ENCODE measurements at places on chromosomes 6 and 20.

DNA sequence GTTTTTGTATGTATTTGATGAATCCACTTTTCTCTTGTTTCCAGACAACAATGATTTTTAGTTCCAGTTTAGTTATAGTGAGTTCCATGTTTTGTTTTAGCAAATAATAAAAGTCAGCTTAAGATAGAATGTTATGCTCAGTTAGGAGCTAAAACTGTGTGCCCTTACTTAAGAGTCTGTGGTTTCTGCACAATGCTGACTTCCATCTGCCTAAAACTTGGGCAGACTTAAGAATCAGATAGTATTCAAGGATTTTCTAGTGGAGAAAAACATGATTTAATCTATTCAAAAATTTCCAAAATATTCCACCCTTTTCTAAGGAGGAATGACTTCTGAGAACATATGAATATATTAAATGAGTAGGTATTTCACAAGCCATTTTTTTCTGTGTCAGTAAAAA is 32.8 kb downstream of the LAMA4 start:
- DNase-seq, result no peak

DNA sequence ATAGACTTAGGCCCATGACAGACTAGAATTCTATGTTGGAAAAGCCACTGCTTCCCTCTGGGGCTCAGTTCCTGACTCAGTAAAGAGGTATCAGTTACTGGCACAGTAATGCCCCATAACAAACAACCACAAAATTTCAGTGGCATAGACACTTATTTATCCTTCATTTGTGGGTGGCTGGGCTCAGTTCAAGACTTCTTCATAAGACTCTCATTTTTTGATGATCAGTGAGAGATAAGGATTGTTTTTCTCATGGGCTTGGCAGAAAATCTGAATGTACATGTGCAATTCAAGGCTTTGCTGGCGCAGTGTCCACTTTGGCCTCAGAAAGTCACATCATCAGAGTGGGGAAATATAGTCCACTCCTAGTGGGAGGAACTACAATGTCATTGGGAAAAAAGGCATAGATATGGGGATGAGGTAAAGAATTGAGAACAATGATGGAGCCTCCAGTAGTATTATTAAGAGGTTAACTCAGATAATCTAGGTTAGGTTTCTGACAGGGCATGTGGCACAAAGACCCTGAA is 384.6 kb upstream of the FLRT3 start:
- no peak for DNase-seq

GRCh38 chr6:154672086-154672485 is 61.1 kb upstream of the SCAF8 start:
- DNase-seq, result no peak

DNA sequence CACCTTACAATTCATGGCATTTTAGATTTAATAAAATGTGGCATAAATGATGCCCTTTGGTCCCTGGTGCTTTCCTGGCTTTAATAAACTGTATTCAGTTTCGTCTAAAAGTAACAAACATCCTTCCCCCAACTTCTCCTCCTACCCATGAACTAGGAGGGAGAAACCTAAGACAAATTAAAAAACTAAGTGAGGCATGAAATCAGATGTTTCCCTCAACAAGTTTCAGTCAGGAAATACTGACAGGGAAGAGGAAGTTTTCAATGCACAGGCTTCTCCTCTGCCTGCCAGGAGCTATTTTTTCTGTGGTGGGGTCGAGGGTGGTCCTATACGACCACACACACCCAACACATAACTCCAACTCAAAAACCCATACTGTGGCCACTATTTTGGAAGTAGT is 10.0 kb downstream of the HBS1L start:
- DNase-seq, result no peak

GRCh38 chr6:3032986-3033385 is 33.3 kb downstream of the NQO2 start:
- no peak for DNase-seq

GRCh38 chr6:83193747-83194566 is 800 bp downstream of the RWDD2A start:
- DNase-seq, result no peak

- DNase-seq, result no peak
These were observed 83.0 kb upstream of the RPS6KA2 start for GRCh38 chr6:166710084-166710483.

DNA sequence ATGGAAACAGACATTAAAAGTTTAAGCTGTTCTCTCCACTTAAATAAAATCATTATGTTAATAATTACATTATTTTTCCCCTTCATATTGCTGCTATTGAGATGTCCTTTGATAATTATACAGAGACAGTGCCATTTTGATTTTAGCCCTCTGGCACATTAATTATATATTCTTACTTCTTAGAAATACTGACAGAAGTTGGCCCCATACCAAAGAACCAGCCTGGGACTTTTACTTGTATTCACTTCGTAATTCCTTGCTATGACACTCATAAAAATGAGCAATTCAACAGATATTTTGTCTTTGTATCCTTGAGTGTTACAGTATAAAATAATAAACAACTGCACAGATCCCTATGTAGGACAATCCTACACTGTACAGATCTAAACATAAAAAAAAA is 743.7 kb downstream of the TBC1D32 start:
- DNase-seq, result no peak

DNA sequence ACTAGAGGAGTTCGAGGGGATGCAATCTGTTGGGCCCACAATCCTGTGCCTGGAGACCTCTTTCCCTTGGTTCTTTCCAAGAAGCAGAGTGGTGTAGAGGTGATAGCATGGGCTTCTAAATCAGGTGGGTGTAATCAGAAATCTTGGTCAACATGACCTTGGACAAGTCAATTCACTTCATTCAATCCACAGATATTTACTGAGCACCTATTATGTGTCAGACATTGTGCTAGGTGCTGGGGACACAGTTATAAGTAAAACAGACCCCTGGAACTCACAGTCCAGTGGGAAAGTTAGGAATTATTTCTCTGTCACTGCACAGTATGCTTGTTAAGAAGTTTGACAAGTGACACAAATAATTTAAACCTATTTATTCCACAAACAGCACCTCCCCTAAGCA is 3.3 kb upstream of the E2F1 start:
- DNase-seq, result peak; percentile 17

GRCh38 chr20:21706261-21707195 is 1.1 kb downstream of the PAX1 start:
- no peak for DNase-seq

GRCh38 chr20:14992961-14993360 is 655.5 kb upstream of the FLRT3 start:
- DNase-seq, result no peak

DNA sequence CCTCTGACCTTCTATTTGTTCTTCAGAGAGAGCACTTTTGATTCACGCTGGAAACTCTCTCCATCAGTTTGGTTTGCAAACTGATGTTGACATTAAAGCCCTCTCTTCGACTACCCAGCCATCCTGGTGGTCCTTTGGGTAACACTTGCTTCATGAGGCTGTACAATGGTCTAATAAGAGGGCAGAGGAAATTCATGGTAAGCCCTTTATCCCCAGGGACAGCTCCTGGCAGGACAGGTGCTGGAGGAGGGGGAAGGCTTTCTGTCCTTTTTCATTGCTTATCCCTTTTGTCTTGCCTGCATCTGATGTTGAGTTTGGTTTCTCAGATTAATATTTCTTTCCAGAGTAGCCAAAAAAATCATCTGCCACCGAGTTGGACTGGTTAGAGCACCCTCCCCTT is 52.1 kb upstream of the CD93 start:
- no peak for DNase-seq

- no peak for DNase-seq
These were observed 909 bp downstream of the DNAAF9 start for GRCh38 chr20:3406481-3407039.
